ENCODE measurements at places on chromosomes 6 and 20. TPM values are rescaled to one million over a fixed set of nuclear protein-coding genes. Genes with fewer than 3 reads are reported as not detected.

ANKRD66 gene
- total RNA-seq = not detected

TREML2 gene
- total RNA-seq = not detected

- H3K4me3 ChIP-seq = no peak overlapping the region
- H3K27ac ChIP-seq = no peak overlapping the region
- no peaks in the 10 kb centered on the region for H3K36me3 ChIP-seq
Observed at GRCh38 chr20:2610941-2611720, 41.3 kb upstream of the NOP56 start.

GRCh38 chr6:111720931-111721496 lies 115.3 kb upstream of the TRAF3IP2 start:
- peaks cover 47% of the 10 kb centered on the region for H3K4me1 ChIP-seq
- no peak overlapping the region for H3K4me3 ChIP-seq
- H3K27ac ChIP-seq = peak overlapping the region; percentile 71
- no peaks in the 10 kb centered on the region for H3K27me3 ChIP-seq

ULBP2 gene
- total RNA-seq = not detected

AKAP12 gene
- total RNA-seq = 12.3 TPM

DNA sequence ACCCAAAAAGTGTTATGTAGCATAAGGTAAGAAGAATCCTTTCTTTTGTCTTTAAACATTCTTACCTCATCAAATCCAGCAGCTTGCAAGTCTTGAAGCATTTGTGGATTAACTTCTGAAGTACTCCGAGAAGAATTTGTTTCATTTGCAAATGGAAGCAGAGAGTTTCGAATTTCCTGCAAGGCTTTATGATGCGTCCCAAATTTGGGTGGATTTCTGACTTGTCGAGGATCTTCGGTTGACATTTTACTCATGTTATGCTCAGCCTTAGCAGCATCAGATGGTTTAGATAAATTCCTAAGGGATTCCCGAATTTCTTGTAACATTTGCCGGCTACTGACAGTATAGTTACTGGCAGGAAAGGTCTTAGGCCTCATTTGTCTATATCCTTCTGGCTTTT lies 16.2 kb downstream of the LATS1 start:
- H3K27me3 ChIP-seq = no peaks in the 10 kb centered on the region
- DNase-seq = no peak
- peaks cover 15% of the 10 kb centered on the region for H3K4me1 ChIP-seq
- H3K27ac ChIP-seq = no peak overlapping the region
- peaks cover 18% of the 10 kb centered on the region for H3K36me3 ChIP-seq
- no peak overlapping the region for H3K4me3 ChIP-seq

NOL7 gene
- total RNA-seq = 48.0 TPM

DNA sequence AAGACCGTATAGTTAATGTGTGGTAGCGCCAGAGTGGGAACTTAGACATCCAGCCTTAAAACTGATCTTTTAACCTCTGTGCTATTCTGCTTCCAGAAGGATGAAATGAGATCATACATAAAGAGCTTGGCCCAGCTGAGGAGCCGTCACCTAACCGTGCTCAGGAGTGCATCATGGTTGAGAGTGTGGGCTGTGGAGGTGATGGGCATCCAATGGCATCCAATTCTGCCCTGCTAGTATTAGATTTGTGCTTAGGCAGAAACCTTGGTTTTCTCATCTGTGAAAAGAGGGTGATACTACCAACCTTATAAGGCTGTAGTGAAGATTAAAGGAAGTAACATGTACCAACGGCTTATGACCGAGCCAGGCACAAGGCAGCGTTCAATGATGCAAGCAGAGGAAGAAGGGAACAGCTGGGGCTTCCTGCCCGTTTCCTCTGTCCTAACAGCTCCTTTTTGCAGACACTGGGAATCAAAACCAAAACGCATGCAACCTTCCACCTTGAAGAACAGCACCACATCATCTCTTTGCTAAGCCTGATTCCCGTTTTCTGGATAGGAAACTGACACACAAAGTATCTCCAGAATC lies 1.3 kb downstream of the SLC22A16 start:
- peaks cover 9% of the 10 kb centered on the region for H3K4me1 ChIP-seq
- H3K27me3 ChIP-seq = peaks cover 24% of the 10 kb centered on the region
- H3K4me3 ChIP-seq = peak overlapping the region; percentile 46
- DNase-seq = no peak
- no peak overlapping the region for H3K27ac ChIP-seq

DNA sequence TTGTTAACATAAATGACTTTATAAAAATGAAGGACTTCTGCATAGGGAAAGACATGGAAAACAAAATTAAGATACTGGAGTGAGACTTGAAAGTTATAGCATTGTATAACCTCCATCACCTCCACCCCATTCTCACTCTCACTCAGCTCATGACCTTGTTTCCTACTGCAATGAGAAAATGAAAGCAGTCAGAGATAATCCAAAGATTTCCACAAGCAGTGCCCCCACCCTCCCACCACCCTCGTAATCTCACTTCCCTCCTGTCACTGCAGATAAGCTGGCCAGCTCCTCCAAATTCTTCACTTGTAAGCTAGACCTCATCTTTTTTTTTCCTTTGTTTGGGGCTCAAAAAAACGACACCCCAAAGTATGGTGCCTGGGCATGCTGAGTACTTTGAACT lies 52.9 kb upstream of the PROKR2 start:
- H3K4me1 ChIP-seq = no peaks in the 10 kb centered on the region
- DNase-seq = no peak
- H3K4me3 ChIP-seq = no peak overlapping the region
- no peaks in the 10 kb centered on the region for H3K36me3 ChIP-seq

DNA sequence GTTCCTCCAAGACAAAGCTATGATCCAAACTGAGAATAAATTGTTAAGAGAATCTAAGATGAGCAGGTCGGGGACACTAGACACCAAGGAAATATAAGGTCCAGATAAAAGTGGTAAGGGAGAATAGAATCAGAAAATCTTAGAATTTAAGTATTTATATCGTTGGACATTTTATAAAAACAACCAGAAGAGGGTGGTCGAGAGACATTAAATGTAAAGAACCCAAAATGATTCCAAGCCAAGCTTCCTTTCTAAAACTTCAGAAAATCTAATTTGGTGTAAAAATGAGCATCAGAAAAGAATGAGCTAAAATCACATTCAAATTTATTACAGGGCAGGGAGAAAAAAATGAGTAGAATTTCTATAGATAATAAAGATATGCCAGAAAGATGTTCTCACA lies 97.8 kb upstream of the OGFRL1 start:
- no peak overlapping the region for H3K4me3 ChIP-seq
- no peaks in the 10 kb centered on the region for H3K36me3 ChIP-seq
- no peaks in the 10 kb centered on the region for H3K27me3 ChIP-seq
- H3K4me1 ChIP-seq = peaks cover 4% of the 10 kb centered on the region

- no peak overlapping the region for H3K27ac ChIP-seq
- DNase-seq = no peak
- H3K4me3 ChIP-seq = no peak overlapping the region
- no peaks in the 10 kb centered on the region for H3K36me3 ChIP-seq
- H3K27me3 ChIP-seq = no peaks in the 10 kb centered on the region
- H3K4me1 ChIP-seq = peaks cover 7% of the 10 kb centered on the region
Observed at GRCh38 chr20:33785503-33785902, 25.6 kb upstream of the CHMP4B start.

GRCh38 chr6:135258970-135259369 lies 77.9 kb downstream of the MYB start:
- no peak overlapping the region for H3K4me3 ChIP-seq
- no peaks in the 10 kb centered on the region for H3K36me3 ChIP-seq
- DNase-seq = no peak
- H3K4me1 ChIP-seq = peaks cover 3% of the 10 kb centered on the region
- no peak overlapping the region for H3K27ac ChIP-seq

TLDC2 gene
- total RNA-seq = not detected

CRISP3 gene
- 6.1 TPM for total RNA-seq

- peaks cover 13% of the 10 kb centered on the region for H3K4me1 ChIP-seq
- no peaks in the 10 kb centered on the region for H3K27me3 ChIP-seq
- DNase-seq = no peak
- no peaks in the 10 kb centered on the region for H3K36me3 ChIP-seq
- no peak overlapping the region for H3K27ac ChIP-seq
Observed at GRCh38 chr20:11153819-11154218, 480.0 kb upstream of the JAG1 start.

- no peak overlapping the region for H3K4me3 ChIP-seq
- DNase-seq = no peak
- H3K27me3 ChIP-seq = no peaks in the 10 kb centered on the region
- H3K4me1 ChIP-seq = peaks cover 21% of the 10 kb centered on the region
- H3K27ac ChIP-seq = no peak overlapping the region
Observed at GRCh38 chr6:99416226-99416625, 8.9 kb downstream of the PNISR start.

- no peaks in the 10 kb centered on the region for H3K36me3 ChIP-seq
- peaks cover 18% of the 10 kb centered on the region for H3K4me1 ChIP-seq
- no peaks in the 10 kb centered on the region for H3K27me3 ChIP-seq
- no peak for DNase-seq
Observed at GRCh38 chr6:7463785-7464184, 74.2 kb downstream of the RIOK1 start.

GRCh38 chr20:48815537-48815936 lies 12.3 kb downstream of the PREX1 start:
- no peaks in the 10 kb centered on the region for H3K36me3 ChIP-seq
- peaks cover 11% of the 10 kb centered on the region for H3K4me1 ChIP-seq
